ENCODE measurements at places on chromosomes 3 and 15.

DNA sequence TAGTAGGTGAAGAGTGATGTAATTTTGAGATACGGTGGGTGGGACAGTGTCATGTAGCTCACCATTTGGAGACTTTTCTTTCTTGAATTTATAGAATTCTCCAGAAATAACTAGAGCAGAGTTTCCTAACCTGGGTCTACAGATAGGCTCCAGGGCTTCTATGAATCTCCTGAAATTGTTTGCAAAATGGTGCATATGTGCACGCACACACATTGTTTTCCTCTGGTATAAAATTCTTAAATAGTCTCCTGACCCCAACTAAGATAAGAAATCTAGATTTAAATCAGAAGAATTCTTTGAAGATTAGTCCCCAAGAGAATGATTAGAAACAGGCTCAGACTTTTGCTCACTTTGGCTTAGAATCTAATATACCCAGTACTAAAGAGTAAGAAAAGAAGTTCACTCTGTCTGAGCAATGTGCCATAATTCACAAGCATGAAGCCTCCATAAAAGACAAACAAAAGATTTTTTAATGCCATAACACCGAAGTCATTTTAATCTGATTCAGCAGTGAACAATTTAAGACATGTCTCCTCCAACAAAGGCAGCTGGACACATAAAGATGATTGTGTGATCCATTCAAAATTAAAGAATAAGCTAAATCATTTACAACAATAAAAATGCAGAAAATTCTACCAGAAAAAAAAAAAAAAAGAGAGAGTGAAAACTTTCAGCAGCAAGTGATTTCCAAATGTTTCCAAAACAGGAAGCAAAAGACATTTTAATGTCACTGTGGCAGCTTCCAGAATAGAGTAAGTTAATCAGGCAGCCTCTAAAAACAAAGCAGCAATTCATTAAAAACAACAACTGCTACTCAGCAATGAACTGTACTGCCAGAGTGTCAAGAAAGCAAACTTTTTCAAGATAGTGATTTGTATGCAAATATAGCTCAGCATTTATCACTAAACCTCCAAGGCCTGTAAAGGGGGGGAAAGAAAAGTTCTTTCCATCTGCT is 975.5 kb upstream of the CFAP20DC start:
- DNase-seq, result no peak

DNA sequence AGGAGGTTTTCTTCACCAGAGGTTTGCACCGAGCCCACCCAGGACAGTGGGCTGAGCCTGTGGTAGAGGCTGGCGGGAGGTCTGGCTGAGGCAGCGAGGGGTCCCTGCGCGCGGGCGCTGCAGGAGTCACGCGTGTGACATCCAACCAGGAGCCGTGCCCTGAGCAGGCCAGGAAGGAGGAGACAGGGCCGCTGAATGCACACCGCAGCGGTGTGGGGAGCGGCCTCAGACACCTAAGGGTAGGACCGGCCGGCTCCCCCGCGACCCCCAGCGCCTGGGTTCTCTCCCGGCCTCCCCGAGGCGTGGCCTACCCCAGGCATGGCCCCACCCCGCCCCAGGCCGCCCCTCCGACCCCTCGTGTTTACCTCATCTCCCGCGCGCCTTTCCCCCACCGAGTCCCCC is 412 bp downstream of the SLC41A3 start:
- peak; percentile 18 for DNase-seq

- DNase-seq, result peak; percentile 78
Observed at GRCh38 chr15:63870487-63871209, 36.9 kb upstream of the HERC1 start.

- no peak for DNase-seq
Observed at GRCh38 chr15:78614021-78614420, 6.8 kb downstream of the CHRNA3 start.

- DNase-seq, result no peak
Observed at GRCh38 chr15:66630801-66631351, 65.1 kb upstream of the LCTL start.

Data from endothelial cell of umbilical vein (primary cell).